ENCODE measurements at places on chromosomes 5 and 9.

- DNase-seq: no peak
Measured at GRCh38 chr5:177972613-177973012, 23.4 kb downstream of the PROP1 start.

DNA sequence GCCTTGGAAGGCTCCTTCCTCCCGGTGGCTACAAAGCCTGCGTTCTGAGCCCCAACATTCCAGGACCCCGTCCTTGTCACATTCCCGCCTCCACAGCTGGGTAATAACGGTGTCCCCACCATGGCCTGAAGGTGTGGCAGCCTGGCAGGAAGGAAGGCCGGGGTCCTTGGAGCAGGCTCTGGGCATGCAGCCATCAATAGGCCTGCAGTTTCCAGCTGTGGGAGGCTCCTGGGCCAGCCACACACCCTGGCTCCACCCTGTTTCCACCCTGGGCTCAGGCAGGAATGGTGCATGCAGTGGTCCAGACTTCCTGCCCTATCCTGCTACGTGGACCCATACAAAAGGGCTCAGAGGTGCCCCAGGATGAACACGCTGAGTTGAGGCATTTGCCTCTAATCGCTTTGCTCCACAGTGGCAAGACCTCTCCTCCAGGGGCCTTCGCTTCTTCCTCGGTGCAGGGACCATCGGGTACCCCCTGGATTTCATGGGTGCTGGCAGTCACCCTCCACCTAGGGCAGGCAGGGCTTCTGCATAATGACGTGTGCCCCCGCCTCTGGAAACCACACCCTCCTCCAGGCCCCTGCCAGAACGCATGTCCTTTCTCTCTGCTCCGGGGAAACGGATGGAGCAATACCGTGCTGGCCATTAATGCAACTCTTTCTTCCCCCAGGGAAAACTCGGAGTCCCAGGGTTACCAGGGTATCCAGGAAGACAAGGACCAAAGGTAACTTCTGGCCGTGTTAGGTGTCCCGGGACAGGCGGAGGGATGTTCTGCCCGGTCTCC, 95.1 kb upstream of the FCN2 start:
- DNase-seq: no peak

DNA sequence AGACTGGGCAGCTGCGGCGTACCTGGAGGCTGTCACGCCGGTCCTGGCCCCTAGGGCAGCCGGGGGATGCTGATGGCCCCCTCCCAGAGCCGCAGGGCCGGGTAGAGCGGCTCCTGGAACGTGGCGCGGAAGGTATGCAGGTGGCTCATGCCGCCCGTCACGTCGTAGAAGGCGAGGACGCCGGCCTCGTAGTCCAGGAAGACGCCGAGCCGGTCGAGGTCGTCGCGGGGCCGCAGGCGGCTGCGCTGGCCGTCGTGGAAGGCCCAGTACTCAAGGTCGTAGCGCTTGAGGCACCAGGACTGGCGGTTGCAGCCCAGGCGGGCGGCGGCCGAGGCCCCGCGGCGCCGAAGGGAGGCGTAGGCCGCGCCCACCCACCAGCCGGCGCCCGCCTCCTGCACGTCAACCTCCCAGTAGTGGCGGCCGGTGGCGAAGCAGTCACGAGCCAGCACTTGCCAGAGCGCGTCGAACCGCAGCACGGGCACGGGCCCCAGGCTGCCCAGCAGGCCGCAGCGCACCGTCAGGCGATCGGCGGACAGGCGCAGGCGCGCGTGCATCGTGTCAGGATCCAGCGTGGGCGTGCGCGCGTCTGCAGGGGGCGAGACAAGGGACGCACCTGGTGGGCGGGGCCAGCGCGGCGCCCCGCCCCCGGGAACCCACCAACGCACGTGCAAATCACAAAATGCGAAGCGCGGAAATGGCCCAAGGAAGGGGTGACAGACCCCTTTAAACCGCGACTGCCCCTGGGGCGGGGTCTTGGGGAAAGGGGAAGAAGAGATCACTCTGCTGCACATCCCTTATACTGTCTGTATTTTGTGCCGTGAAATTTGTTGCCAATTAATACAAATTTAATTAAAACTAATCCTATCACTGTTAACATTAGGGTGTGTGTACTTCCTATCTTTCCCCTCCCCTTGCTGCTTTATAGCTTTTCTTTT, 31.2 kb downstream of the NANS start:
- peak; percentile 85 for DNase-seq

DNA sequence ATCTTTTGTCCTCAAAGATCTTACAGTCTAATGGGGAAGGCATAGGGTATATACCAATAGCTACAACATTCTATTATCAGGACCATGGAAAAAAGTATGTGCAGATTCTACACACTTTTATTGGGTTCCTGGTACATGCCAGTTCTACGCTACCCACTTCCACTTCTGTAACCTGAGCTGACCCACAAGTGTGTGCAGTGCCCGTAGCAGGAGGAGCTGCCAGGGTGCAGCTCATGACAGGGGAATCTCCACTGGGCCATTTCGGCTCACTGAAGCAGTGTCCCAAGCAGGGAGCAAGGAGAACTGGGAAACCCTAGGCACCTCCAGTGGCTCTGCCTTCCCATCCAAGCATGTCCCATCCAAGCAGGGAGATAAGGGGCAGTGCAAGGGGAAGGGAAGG, 60.4 kb downstream of the FOXI1 start:
- DNase-seq: no peak

- DNase-seq: no peak
Measured at GRCh38 chr9:4642351-4642750, 19.7 kb upstream of the PLPP6 start.

- DNase-seq: no peak
Measured at GRCh38 chr9:137069508-137070091, 757 bp downstream of the SAPCD2 start.

DNA sequence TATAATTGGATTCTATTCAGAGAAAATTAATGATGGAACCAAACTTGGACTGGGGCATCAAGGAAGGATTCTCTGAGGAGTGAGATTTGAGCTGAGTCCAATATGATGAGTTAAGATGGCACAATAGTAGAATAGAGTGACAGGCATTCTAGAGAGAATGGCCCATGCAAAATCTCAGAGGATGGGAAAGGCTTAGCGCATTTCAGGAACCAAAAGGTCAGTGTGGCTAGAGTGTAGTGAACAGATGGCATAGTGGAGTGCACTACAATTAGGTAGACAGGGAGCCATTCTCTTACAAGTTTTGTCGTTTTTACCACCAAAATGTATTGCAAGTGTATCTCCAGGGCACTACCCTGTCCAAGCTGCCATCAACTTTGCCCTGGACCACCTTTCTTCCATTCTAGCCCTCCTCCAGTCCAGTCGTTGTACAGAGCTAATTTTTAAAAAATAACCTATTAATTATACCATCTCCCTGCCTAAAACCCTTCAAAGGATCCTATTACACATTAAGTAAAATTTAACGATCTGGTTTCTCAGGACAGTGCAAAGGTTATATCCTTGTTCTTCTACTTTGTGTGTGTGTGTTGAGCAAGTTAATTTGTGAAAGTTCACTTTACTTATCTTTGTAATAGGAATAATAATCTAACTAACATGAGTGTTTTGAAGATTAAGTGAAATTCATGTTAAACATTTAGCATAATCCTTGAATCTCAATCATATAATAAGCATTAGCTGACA, 211.7 kb downstream of the COMMD10 start:
- no peak for DNase-seq

DNA sequence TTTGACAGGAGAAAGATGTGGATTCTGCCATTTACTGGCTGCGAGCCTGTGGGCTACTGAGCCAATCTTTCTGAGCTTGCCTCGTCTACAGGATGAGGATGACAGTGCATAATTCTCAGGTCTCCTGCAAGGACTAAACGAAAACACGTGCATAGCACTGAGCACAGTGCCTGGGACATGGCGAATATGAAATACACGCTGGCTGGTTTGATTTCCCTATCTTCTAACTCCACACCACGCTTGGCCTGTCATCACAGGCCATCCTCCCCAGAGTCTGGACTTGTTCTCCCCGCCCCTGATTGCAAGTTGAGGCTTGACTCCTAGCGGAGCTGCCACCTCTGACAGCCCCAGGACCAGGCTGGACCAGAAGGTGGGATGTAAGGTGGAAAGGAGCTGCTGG, 37.9 kb downstream of the ARPC5L start:
- DNase-seq: no peak

DNA sequence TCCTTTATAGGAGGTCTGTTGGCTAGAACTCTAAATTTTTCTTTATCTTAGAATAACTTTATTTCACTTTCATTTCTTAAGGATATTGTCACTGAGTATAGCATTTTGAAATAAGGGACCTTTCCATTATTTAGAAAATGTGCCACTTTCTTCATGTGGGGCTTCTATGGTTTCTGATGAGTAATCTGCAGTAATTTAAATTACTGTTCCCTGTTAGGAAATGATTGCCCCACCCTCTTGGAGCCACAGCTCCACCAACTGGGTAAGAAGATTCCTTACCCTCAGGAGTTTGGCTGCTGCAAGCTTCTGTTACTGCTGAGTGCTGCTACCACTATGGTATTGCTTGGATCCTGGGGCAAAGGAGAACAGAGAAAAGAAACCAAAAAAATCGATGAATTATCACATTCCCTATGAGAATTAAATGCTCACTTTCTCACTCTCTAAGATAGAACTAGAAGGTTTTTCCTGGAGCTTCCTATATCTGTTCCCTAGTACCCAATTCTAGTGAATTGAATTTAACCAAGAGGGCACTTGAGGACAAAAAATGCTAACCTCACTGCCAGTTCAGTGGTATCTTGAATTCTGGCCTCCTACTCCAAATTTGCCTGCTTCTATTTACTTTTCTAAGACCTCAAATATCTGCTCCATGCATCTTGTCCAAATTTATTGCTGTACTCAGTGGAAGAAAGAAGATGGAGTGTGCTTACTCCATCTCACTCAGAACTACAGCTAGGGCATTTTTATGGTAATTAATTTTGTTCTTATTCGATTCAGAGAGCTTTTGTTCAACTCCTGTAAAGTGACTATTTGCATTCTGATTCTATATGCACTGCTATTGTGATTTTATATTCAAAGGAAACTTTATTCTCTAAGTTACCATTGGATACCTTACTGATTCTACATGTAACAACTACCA, 2111.3 kb downstream of the MAT2B start:
- no peak for DNase-seq

DNA sequence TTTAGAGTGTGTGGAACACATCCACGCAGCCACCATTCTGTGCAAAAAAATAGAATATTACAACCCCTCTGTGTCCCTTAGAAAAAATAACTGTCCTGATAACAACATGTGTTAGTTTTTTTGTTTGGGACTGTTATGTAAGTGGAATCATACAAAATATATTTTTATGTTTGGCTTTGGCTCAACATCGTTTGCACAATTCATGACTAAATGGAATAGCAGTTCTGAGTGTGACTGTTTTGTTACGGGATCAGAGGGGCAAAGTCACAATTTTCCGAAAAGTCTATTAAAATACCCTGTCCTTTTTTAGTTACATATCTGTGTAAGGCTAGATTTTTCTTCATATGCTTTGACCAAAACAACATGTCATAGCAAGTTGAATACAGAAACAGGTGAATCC, 12.8 kb downstream of the MTREX start:
- DNase-seq: no peak

DNA sequence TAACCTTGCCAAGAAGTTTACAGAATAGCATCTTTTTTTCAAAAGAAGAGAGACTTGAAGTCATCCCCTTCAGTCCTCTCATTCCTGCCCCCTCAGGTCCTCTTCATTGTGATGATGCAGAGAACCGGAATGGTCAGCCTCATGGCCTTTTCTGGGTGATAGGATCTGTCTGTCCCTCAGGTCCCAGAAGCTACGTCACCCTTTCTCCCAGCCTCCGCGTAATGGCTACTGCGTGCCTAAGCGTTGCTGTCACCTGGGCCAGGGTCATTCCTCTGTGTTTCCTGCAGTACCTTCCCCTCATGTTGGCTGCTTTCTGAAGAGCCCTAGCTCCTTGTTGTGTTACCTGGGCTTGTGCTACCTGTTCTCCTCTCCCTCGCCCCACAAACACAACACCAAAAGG, 4.7 kb downstream of the PIK3R1 start:
- DNase-seq: no peak

- no peak for DNase-seq
Measured at GRCh38 chr5:91307048-91307447, 76.1 kb downstream of the ARRDC3 start.

- DNase-seq: no peak
Measured at GRCh38 chr5:95380103-95380628, 11.0 kb upstream of the FAM81B start.

- DNase-seq: peak; percentile 13
Measured at GRCh38 chr5:8756498-8757084, 789.3 kb downstream of the SEMA5A start.

DNA sequence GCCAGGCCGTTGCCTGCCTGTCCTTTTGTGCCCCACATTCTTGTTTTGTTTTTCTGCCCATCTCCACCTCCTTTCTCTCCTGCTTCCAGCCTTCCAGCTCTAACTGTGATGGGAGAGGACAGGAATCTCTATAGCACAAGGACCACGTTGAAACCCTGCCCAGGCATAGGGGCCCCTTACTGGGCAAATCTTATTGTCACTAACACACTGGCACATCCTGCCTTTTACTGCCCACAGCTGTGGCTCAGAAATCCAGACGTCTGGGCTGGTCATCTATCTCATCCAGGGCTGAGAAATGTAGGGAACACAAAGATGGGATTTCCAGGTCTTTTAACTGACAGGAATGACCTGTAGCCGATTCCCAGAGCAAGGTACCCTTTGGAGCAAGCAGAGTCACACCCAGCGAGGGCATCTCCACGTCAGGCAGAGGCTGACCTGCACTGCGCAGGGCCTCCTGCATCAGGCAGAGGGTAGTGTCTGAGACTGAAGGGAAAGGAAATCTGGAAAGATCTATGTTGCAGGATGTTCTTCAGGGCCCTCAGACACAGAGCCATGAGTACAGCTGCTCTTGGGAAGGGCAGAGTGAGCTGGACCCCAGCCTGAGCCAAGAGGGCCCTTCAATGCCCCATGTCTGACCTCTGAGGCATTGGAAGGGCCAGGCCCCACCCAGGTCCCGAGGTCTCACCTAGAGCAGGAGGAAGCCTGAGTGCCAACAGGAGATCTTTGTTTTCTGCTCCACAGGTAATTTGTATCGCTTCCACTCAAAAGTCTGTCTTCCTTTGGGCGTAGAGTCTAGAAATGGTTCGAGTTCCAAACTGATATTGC, 278.8 kb downstream of the FSTL4 start:
- no peak for DNase-seq

DNA sequence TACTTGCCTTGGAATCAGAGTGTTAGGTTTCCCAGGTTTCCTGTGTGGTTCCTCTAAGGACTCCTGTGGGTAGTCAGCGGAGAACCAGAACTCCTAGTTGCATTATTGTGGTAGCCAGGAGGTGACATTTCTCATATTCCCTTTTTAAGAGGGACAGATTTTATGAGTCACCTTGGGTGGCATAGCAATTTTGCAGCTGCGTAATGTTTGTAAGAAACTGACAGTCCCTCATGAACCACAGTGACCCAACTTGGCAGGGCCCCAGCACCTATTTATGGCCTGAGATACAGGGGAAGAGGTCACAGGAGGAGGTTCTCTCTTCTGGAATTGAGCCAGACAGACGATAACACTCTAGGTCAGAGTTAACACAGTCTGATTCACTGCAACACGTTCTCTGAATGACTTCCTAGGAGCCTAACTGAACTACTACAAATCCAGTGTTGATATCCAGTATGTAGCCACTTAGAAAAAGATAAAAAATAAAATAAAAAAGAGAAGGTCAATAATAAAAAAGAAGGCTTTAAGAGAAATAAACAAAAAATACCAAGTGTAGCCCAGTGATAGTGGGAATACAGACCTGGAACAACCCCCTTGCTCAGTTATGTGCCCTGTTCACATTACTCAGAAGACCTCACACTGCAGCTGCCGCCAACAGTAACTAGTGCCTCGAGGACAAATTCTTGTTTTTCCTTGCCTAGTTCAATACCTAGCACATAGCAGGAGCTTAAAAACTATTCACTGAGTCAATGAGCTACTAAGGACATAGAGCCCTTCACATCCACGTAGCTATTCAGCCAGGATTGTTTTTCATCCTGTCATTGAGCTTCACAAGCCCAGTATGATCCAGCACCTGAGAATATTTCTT, 50.7 kb upstream of the VLDLR start:
- DNase-seq: peak; percentile 76
